Activated naive CD4-positive, alpha-beta T cell (primary cell): ENCODE measurements at places on chromosomes 1 and 21.

DNA sequence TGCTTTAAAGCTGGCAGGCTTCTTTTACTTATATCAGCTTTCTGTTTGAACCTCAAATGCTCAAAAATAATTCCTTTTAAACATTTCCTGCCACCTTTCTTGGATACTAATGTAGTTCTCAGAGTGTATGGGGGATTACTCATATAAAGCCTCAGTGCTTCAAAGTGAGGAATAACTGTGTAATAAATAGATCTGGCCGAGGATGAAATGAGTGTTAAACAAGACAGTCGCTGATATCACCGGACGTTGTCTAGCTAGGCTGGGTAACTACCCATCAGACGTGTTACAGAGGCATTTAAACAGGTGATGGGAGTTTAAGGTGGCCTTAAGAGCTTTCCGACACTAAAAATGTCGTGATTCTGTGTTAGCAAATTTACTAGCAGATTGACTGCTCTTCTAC is 53.1 kb downstream of the VANGL2 start:
- DNase-seq: no peak

GRCh38 chr1:185059950-185060571 is 14.7 kb downstream of the RNF2 start:
- DNase-seq: no peak

DNA sequence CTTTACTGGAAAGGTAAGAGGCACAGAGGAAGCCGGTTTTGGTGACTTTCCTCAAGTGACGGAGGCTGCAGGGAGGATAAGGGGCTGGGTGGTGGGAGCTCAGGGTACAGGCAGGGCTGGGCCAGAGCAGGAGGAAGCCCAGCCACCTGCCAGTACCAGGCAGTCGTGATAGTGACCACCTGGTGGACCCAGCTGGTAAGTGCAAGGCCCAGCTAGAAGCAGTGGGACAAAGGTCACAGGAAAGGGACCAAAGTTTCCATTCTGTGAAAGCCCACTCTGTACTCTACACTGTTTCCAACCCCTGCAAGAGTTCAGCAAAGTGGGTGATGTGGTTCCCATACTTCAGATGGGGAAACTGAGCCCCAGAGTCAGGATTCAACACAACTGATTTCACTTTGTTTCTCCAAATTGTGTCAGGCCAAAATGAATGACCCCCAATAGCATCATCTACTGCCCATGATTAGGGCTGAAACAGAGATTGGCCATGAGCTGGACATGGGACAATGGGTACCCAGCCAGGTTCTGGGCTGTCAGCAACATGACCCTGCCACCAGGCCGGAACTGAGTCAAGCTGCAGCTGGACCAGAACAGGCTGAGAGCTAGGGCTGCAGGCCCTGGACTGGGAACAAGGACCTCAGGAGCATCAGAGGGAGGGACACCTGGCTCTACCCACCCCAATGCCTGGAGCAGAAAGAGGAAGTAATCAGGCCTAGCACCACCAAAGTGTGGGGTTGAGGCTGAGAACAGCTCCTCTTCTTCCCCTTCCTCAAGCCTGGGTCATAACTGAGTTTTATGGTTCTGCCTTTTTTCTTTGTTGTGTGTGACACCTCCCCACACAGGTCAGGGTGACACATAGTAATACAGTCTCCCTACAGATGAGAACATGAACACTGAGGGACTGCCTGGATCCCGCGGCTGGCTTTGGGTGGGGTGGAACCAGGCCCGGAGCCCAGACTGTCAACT is 50.2 kb downstream of the KCNN3 start:
- DNase-seq: no peak

- DNase-seq: no peak
Measured at GRCh38 chr1:6783936-6784559, 1.2 kb upstream of the CAMTA1 start.

- no peak for DNase-seq
Measured at GRCh38 chr1:90074970-90075391, 80.1 kb downstream of the ZNF326 start.

DNA sequence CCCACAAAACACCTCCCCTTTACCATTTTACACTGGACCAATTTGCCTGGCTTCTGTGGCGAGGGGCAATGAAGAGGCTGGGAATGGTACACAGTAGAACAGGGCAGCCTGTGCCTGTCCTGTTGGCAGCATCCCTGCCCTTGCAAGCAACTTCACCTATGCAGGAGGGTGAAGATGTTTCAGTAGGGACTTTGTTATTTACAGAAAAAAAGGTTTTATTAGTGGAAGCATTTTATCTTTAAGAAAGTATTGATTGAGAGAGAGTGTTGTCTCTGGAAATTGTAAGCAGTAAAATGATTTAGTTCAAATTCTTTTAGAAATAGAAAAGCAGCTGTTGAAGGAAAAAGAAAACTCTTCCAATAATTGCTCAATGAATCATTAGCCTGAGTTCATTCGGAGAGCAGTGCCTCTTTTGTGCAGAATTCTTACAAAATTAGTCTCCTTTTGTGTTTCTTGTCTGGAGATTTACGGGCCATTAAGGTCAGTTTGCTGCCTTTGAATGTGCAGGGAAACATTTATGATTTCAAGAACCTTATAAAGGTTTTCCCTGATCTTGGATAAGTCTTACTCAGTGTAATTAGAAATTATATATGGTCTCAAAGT is 49.1 kb downstream of the HHAT start:
- DNase-seq: no peak

- no peak for DNase-seq
Measured at GRCh38 chr1:107545056-107545577, 404.3 kb downstream of the NTNG1 start.

DNA sequence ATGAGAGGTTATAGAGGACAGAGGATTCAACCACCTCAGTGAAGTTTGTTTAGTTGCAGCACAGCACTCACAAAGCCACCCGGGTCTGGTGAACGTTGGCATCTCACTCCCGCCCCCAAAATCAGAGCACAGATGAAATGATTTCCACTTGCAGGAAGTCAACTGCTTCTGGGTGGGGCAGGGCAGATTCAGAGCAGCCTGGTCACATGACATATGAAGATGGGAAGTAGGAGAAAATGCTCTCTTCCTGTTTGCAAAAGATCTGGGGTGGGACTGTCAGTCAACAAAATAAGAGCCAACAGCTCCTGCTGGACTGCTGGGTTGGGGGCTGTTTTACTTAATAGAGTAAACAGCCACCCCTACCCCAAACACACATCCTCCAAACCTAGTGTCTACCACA is 43.2 kb downstream of the LRRC71 start:
- peak; percentile 41 for DNase-seq

- no peak for DNase-seq
Measured at GRCh38 chr21:27808923-27809322, 842.0 kb upstream of the ADAMTS5 start.

- DNase-seq: no peak
Measured at GRCh38 chr1:93608187-93609109, 73.2 kb downstream of the BCAR3 start.

DNA sequence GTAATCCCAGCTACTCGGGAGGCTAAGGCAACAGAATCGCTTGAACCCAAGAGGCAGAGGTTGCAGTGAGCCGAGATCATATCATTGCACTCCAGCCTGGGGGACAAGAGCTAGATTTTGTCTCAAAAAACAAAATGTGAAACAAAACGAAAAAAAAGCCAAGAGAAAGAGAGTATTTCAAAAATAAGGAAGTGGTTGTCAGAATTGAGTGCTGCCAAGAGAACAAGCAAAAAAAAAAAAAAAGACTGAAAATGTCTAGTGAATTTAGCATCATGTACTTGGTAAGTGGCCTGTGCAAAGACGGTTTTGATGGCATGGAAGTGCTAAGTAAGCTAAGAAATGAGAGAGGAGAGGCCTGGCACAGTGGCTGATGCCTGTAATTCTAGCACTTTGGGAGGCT is 14.3 kb downstream of the KPNA6 start:
- DNase-seq: no peak

GRCh38 chr1:193593147-193593885 is 406.9 kb upstream of the B3GALT2 start:
- DNase-seq: no peak

GRCh38 chr1:207868774-207869721 is 41.9 kb downstream of the CD34 start:
- DNase-seq: peak; percentile 66

- peak; percentile 98 for DNase-seq
Measured at GRCh38 chr1:36149237-36149972, at the start of gene TRAPPC3. TRAPPC3 (minus strand) TSS chr1:36149486; CDS start chr1:36149378, 108 bp downstream.

- DNase-seq: peak; percentile 31
Measured at GRCh38 chr1:6490181-6491080, 1.0 kb downstream of the PLEKHG5 start.

DNA sequence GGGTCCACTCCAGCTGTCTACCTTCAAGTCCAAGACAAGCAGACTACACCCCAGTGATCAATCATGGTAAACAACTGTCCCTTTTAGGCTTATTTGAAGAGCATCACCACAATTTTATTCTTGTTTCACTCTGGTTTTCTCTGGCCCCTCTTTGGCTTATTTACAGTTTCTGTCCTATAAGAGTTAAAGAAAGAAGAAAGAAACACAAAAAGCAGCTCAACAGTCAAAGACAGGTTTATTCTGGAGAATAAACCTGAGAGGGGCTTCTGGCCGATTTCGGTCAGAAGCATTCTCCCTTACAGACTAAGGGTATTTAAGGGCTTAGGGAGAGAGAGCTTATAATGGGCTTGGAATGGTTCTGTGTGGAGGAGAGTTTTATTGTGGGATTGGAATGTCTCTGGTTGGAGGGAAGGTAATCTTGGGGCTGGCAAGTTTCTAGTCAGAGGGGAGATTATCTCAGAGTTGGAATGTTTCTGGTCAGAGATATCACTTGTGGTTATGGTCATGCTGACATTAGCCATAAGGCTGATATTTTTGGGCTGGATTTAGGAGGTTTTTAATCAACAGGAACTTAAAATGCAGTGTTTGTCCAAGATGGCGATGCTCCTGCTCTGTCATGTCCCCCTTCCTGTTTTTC is 161.0 kb downstream of the URB2 start:
- no peak for DNase-seq

GRCh38 chr1:2539312-2539907 is 9.3 kb upstream of the HES5 start:
- no peak for DNase-seq

- no peak for DNase-seq
Measured at GRCh38 chr1:219987325-219987724, 59.0 kb upstream of the SLC30A10 start.

- no peak for DNase-seq
Measured at GRCh38 chr21:24395320-24395923, 1211.9 kb downstream of the MRPL39 start.

GRCh38 chr1:18109058-18109755 is 1.6 kb downstream of the IGSF21 start:
- no peak for DNase-seq

DNA sequence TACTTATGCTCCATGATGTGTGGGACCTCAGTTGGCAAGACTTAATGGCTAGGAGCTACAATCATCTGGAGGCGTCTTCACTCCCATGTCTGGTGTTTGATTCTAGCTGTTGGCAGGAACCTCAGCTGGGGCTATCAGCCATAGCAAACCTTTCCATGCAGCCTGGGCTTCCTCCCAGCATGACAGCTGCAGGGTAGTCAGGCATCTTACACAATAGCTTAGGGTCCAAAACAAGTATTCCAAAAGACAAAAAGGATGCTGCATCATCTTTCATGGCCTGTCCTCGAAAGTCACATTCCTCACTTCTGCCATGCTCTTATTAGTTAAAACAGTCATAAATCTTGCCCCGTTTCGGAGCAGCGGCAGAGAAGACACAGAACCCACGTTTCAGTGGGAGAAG is 90.9 kb downstream of the LRRC8C start:
- no peak for DNase-seq

DNA sequence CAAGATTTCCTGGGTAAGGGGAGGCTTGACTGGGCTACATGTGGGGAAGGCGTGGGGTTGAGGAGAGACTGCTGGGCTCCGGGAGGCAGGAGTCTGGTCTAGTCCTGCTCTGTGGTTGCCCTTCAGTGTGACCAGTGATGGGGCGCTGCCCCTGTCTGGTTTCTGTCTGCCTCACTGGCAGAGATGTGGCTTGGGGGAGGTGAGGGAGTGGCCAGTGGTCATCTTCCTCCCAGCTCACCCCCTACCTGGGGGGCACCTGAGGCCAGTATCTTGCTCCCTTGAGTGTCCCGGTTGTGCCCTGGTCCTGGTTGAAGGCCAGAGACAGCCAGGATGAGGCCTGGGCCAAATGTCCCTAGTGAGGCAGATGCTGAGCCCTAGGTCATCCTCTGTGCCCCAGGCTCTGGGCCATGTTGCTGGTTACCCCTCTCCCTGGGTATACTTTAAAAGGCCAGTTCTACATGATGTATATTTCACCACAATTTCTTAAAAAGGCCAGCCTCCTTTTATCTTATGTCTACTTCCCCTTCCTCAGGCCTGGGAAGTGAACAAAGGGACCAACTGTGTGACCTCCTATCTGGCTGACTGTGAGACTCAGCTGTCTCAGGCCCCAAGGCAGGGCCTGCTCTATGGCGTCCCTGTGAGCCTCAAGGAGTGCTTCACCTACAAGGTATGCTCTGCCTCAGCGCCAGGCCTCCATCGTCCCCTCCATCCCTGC is 10.5 kb downstream of the FAAH start:
- DNase-seq: no peak

GRCh38 chr1:7267493-7267892 is 482.2 kb downstream of the CAMTA1 start:
- no peak for DNase-seq

GRCh38 chr1:15107058-15107687 is 46.4 kb upstream of the TMEM51 start:
- DNase-seq: no peak

DNA sequence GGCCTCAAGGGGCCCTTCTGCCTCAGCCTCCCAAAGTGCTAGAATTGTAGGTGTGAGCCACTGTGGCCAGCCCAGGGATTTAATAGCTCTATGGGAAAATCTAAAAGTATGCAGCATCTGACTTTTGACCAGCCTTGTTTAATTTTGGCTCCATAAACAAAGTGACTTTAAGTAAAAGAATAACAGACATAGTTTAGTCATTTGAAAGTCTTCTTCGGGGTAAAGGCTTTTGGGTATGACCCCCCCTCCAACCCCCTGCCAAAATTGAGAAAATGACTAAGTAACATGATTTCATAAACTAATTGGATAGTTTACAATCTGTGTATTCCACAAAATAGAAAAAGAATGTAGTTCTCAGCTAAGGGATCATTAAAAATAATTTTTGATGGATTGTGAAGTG is 17.0 kb downstream of the GPBP1L1 start:
- DNase-seq: no peak

DNA sequence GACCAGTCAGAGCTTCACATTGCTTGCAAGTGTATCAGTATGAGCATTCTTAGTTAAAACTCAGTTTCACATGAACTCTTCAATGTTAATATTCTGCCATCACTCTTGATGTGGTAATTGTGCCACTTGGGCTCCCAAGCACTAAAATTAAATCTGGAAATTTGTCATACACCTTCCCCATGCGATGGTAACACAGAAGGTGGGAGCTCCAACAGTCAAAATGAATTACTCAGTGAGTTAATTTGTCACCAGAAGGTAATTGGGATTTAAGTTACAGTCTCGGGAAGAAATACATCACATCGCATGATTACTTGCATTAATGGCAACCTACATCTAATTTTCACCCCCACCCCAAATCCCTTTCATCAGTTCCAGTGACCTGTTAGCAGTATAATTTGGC is 376.5 kb upstream of the DAB1 start:
- no peak for DNase-seq
